Stimulated activated CD4-positive, alpha-beta T cell treated with anti-CD3 and anti-CD28 coated beads, Interleukin-15, amount 100 ng/mL, for 48 hours (primary cell): ENCODE measurements at places on chromosomes 7 and 10.

DNA sequence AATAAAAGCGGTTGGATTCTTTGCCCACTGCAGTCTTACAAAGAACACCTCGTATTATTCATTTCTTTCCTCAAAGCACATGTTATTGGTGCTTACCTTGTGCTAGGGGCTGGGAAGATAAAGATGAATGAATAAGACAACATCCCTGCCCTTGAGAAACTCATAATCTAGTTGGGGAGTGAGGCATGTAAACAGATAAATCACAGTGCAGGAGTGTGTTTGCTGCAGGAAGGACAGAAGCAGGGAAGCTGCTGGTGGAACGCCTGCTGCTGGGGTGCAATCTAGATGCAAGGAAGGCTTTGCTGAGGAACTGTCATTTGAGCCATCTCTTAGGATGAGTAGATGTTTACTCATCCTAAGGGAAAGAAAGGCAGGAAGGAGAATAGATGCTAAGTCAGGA lies 135.6 kb downstream of the TMEM178B start:
- DNase-seq: no peak

DNA sequence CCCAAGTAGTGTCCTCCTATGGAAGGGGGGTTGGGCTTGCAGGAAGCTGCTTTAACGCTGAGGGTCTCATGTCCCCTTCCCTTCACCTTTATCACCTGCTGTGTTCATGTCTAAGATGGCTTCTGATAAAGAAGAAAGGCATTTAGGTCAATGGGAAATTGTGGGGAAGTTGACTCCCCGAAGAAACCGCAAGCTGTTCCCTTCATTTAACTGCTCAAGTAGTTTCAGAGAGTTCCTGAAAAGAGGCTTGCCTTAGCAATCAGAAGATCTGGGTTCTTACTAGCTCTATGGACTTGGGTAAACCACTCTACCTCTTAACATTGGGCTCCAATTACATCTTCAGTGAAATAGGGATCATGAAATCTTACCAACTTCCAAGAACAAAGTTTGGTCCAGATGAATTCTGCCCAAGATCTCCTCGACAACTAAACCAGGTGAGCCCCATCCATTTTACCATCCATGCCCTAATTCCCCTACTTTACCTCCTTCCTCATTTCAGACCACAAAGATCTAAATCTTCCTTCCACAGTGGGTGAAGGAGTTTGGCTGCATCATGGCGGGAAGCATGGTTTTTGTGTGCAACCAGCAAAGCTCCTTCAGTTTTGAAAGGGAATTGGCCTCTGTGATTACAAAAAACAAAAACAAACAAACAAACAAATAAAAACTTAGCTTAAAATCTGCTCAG lies 30.4 kb upstream of the UCN3 start:
- no peak for DNase-seq

GRCh38 chr7:2644562-2645273 lies 12.9 kb downstream of the TTYH3 start:
- DNase-seq: no peak

- DNase-seq: no peak
These were observed 51.2 kb upstream of the SORCS3 start for GRCh38 chr10:104589871-104590270.

DNA sequence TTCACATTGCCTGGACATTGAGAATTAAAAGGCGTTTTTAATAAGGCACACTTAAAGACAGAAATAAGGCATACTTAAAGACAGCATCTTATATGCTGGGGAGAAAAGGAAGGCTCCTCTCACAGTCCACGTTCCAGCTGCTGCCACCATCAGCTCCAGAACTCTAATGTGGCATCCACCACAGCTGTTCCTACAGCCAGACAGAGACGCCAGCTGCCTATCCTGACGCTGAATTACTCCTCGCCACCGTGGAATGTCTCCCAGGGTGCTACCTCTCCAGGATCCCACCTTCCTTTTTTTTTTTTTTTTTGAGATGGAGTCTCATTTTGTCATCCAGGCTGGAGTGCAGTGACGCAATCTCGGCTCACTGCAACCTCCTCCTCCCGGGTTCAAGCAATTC lies 30.8 kb downstream of the SLC37A3 start:
- DNase-seq: no peak

DNA sequence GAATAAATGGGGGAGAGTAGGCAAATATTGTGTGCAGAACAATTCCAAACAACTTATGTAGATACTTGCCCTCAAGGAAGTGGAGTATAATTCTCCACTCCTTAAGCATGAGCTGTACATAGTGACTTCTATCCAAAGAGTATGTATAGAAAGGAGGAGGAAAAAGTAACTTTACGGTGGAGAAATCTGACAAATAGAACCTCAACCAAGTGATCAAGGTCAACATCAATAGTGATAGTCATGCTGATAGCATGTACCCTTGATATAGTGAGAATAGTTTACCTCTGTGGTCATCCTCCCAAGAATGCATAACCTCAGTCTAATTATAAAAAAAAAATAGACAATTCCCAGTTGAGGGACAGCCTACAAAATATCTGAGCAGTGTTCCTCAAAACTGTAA lies 89.1 kb upstream of the NANOS1 start:
- DNase-seq: no peak

DNA sequence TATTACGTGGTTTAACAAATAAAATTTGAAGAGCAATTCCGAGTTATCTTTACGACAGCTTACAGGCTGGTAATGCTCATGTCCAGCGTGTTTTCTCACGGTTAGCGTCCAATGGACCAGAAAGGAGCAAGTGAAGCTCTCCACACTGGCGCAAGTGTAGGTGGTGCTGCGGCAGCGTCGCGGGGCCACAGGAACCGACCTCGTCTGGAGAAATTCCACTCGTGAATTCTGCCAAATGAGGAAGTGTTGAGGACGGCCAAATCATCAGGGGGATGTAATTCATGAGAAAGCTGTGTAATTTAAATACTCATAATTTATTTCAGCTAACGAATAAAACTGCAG lies 350 bp upstream of the ZNF37A start:
- no peak for DNase-seq

DNA sequence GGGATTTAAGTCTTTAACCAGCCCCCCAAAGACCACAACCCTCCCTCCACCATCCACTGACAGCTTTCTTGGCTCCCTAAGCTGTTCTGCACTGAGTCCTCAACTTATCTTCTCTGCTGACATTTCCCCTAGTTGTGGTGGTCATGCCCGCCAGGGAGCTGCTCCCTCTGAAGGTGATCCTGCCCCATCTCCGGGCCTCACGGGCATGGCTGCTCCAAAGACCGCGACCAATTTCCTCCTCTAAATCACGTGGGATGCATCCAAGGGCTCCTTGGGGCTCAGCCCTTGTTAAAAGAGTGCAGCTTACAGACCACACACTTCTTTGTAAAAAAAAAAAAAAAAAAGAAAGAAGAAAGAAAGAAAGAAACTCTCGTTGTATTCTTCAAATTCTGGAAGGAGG lies 27.1 kb upstream of the KLF6 start:
- DNase-seq: no peak

GRCh38 chr7:49773218-49773935 lies at the start of gene VWC2:
VWC2 (plus strand) TSS chr7:49773638; CDS start chr7:49775436, 1,798 bp downstream.
- no peak for DNase-seq

DNA sequence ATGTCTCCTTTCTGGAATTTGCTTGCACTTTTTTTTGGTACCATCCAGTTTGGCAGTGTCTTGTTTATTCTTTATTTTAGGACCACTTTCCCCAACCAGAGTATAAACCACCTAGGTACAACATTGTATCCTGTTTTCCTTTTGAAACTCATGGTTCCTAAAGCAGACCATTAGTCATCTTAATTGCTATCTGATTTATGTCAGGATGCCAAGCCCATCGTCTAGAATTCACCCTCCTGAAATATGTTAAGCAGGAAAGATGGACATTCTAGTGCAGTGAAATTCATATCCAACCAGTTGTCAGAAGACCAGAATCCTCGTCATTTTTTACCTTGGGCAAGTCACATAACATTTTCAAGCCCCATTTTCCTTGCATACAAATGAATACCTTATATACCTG lies 223.6 kb upstream of the KMT2E start:
- no peak for DNase-seq

GRCh38 chr7:30789334-30789711 lies 18.1 kb downstream of the MINDY4 start:
- no peak for DNase-seq

DNA sequence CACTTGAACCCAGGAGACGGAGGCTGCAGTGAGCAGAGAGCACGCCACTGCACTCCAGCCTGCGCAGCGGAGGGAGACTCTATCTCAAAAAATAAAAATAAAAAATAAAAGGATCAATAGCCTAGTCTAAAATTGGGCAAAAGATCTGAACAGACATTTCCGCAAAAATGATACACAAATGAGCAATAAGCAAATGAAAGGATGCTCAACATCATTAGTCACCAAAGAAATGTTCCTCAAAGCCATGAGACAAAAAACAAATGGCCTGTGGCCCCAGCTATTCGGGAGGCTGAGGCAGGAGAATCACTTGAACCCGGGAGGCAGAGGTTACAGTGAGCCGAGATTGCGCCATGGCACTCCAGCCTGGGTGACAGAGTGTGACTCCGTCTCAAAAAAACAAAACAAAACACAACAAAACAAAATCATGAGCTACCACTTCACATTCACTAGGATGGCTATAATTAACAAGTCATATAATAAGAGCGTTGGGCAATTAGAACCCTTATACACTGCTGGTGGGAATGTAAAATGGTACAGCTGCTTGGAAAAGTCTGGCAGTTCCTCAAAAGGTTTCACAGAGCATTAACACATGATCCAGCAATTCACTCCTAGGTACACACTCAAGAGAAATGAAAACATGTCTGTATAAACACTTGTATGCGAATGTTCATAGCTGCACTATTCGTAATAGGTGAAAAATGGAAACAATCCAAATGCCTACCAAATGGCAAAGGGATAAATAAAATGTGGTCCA lies 3.1 kb downstream of the DAGLB start:
- no peak for DNase-seq

DNA sequence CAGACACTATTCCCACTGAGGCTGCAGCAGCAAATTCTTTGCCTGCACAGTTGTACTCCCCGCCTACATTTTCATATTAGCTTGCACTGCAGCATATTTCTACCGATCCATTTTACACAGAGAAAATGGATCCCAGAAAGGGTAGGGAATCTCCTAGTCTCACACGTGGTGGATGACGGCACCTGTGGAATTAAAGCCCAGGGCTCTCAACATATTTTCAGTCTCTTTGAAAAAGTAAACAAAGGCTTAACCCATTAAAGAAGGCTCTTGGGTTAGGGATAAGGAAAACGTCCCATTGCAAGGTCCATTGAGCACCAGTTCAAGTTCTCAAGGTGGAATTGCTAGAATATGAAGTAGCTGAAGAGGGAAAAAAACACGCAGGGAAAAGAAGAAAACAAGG lies 49.4 kb upstream of the FOXI2 start:
- no peak for DNase-seq

DNA sequence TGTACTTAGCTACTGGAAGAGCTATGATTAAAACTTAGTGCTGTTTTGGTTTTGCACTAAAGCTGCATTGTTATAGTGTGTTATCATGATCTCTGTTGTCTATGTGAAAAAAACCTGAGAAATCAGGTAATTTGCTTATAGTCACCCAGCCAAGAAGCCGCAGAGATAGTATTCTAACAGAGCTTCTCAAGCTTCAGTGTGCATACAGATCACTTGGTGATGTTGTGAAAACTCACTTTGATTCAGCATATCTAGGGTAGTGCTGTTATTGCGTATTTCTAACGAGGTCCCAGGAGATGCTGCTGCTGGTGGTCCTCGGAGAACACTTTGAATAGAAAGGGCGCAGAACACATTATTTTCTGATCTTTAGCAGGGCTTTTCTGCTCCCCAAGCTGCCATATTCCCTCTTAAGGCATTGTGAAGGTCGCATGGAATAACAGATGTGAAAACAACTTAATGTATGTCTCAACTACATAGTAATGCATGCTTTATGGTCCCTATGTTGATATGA lies 68.4 kb upstream of the PDCD4 start:
- DNase-seq: no peak

- DNase-seq: no peak
These were observed 200.3 kb upstream of the LYZL2 start for GRCh38 chr10:30829901-30830300.

GRCh38 chr10:128035557-128035973 lies 90.7 kb downstream of the MKI67 start:
- peak; percentile 56 for DNase-seq

DNA sequence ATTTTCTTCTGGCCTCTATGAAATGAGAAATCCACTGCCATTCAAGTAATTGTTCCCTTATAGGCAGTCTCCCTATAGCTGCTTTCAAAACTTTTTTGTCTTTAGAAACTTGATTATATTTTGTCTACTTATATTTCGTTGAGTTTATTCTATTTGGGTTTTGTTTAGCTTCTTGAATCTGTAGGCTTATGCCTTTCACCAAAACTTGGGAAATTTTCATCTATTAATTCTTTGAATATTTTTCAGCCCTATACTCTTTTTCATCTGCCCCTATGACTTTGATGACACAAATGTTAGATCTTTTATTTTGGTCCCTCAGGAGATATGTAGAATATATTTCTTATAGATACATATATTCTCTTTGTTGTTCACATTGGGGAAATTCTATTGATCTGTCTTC lies 48.3 kb upstream of the HHEX start:
- DNase-seq: no peak

- no peak for DNase-seq
These were observed 144.6 kb upstream of the PALS2 start for GRCh38 chr7:24428676-24429075.

DNA sequence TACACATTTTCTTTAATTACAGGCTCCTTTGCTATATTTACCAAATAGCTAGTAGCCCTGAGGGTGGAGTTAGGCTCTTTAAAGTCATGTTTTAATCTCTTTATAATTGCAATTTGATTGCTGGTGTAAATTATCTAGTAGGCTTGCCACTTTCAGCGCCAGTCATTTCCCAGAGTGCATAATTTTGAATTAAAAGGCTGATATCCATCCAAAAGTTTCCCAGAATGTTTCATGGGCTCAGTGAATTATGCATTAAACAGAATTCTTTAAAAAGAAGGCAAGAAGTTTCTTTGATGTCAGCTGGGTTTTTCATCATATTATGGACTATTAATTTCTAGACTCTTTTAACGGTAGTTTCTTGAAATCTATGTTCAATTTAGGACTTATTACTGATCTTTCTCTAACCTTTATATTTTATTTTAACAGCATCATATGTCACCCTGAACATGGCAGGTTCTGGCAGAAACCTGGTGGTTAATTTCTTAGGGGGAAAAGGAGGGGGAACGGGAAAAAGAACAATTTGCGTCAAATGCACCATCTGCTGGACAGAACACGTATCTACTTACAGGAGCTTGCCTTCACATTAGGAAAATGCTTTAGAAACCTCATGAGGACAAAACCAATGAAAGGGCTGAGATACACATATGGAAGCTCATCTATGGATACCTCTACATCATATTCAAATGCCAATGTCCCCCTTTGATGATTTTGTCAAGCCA lies 171.1 kb downstream of the GRM3 start:
- no peak for DNase-seq

- DNase-seq: no peak
These were observed 107.9 kb downstream of the JCAD start for GRCh38 chr10:29951441-29951931.
